Amniotic stem cell (primary cell): ENCODE measurements at places on chromosomes 11 and 22.

- DNase-seq: no peak
Observed at GRCh38 chr22:45995405-45996101, 18.6 kb upstream of the WNT7B start.

GRCh38 chr11:82750643-82751139 lies 17.0 kb upstream of the FAM181B start:
- DNase-seq: no peak

GRCh38 chr11:61963282-61964057 lies 4.0 kb downstream of the FTH1 start:
- no peak for DNase-seq

DNA sequence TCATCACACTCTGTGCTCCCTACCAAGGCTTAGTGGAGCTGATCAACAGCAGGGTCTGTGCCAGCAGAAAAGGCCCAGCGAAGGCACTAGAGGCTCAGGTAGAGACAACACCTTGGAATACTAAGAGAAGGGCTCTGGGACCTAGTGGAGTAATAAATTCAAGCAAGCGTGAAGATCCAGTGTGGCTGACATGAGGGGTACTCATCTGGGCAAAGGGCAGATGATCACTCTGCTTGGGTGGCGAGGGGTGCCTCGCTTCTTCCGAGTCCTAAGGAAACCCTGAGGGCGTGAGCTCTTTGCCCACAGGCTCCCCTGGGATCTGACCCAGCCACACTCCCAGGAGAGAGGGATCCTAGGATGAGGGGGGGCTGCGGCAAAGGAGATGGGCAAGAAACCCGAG lies 3.5 kb upstream of the TPBGL start:
- DNase-seq: no peak

- no peak for DNase-seq
Observed at GRCh38 chr11:47225552-47226400, 11.0 kb downstream of the DDB2 start.

- no peak for DNase-seq
Observed at GRCh38 chr22:37259540-37260029, 15.5 kb upstream of the RAC2 start.
